ENCODE measurements at places on chromosomes 4 and X.

DNA sequence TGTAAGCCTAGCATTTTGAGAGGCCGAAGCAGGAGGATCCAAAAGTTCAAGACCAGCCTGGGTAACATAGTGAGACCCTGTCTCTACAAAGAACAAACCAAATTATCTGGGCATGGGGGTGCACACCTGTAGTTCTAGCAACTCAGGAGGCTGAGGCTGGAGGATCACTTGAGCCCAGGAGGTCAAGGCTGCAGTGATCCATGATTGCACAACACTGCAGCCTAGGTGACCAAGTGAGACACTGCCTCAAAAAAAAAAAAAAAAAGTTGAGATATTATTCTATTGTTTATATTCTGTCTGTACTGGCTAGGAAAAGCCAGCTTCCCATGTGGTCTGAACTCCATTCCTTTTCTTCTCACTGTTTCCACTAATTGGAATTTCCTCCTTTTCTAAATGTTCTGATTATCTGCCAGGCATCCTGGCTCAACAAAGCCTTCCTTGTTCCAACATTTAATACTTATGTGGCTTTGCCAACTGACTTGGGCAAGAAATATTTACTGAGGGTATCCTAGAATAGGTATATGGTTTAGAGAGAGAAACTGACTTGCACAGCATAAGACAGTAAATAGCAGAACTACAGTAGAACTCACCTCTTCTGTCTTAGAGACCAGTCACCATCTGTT lies 175.2 kb upstream of the ADAMTS3 start:
- no peak for DNase-seq

- no peak for DNase-seq
Observed at GRCh38 chrX:13994536-13995080, 35.1 kb downstream of the GEMIN8 start.

DNA sequence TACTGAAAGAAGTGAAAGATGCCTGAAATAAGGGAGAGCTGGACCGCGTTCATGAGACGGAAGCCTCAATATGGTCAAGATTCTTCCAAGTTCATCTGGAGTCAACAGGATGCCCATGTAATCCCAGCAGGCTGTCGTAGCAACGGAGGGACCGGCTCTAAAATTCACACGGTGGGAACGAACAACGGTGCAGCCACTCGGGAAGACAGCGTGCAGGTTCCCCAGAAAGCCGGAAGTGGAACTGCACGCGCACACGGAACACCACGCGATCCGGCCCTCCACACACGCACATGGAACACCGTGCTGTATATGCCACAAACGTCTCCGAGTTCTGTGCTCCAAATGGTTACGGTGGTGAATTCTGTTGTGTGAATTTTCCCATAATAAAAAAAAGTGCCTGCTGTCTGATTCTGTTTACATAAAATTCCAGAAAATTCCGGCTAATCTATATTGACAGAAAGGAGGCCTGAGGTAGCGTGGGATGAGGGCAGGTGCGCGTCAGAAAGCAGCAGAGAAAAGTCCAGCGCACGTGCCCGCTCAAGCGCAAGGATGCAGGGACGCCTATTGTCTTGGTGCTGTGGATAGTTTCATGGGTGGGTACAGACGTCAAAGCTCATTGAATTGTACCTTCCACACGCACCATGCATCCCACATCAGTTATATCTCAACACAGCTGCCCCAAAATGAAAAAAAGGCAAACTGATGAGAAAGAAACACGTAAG lies 31.2 kb downstream of the PPP2R3B start:
- no peak for DNase-seq

DNA sequence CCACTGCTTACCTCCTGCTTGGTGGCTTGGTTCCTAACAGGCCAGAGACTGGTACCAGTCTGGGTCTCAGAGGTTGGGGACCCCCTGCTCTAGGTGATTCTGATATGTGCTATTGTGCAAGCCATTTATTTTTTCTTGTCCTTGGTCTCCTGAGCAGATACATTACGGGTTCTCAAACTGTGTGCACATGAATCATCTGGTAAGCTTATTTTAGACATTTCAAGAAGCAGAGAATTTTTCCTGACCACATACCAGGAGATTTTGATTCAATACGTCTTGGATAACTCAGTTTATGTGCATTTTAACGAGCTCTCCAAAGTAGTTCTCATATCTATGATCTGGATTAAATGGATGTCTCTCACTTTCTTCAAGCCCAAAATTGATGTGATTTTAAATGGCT lies 77.2 kb downstream of the FHIP1A start:
- DNase-seq: no peak

DNA sequence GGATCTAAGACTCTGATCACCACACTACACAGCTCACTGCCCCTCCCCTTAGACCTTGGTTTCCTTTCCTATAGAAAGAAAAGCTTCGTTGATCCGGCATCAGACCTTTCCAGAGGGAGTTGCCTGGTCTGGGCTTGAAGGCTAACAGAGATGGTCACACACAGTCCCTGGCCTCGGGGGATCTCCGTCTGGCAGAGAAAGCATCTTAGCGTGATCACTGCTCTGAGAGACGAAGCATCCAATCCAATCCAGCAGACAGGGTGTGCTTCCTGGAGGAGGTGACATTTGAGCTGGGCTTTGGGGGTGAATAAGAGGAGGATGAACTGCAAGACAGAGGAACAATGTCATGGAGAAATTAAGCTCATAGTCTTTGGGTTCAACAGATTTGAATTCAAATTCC lies 49.5 kb downstream of the HTRA3 start:
- DNase-seq: no peak

DNA sequence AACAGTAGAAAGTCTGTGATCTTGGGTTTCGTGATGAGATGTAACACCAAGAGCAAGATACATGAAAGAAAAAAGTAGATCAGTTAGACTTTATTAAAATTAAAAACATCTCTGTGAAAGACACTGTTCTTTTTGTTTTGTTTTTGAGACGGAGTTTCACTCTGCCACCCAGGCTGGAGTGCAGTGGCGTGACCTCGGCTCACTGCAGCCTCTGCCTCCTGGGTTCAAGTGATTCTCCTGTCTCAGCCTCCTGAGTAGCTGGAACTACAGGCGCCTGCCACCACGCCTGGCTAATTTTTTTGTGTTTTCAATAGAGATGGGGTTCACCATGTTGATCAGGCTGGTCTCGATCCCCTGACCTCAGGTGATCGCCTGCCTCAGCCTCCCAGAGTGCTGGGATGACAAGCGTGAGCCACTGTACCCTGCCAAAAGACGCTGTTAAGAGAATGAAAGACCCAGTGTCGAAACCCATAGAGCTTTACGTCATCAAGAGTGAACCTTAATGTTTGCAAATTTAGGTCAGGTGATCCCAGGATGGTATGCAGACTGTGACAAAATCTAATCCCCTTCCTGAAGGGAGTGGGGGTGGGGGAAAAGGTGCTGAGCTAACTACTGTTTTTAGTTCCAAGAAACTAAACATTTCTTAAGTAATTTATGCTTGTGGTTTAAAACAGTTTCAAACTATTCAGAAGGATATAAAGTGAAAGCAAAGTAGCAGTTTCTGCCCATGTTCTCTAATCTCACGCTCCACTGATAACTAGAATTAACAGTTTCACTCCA lies 8.0 kb downstream of the OFD1 start:
- peak; percentile 37 for DNase-seq

DNA sequence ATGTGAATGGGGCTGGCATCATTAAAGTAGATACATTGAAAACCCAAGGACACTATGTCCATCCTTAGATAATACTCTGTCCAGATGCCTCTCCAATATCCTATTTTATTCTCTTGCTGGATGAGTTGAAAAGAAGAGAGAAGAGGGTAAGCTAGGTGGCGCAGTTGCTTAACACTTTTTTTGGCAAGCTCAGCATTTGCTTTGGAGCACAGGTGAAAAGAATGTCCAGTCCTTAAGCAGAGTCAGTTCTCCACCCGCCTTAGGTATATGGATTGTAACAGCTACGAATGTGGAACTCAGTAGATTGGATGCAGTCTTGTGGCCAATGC lies 208.4 kb downstream of the NWD2 start:
- peak; percentile 24 for DNase-seq

DNA sequence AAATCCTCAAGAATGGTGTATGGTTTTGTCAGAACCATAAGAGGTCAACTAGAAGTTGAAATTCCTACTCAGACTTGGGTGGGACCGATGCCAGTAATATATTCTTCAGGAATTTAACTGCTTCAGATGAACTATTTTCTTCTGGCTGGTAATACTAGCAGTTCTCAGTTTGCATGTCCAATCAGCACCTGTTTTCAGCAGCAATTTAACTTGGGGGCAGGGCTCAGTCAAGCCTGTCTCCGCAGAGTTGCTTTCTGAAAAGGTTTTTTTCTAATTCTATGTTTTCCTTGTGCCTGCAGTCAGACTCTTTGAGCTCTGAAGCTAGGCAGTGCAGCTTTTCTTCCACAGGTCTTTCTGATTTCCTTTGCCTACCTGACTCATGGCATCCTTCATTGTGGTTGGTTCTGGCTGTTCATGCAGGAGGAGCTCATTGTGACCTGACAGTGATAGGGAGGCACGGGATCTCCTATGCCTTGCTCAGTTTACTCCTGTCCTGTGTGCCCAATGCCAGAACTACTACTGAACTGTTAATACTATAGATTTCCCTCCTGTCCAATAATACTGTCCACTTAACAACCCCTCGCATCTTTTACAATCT lies 17.3 kb upstream of the FMR1 start:
- DNase-seq: no peak

- no peak for DNase-seq
Observed at GRCh38 chrX:21666679-21667078, 8.5 kb upstream of the KLHL34 start.

DNA sequence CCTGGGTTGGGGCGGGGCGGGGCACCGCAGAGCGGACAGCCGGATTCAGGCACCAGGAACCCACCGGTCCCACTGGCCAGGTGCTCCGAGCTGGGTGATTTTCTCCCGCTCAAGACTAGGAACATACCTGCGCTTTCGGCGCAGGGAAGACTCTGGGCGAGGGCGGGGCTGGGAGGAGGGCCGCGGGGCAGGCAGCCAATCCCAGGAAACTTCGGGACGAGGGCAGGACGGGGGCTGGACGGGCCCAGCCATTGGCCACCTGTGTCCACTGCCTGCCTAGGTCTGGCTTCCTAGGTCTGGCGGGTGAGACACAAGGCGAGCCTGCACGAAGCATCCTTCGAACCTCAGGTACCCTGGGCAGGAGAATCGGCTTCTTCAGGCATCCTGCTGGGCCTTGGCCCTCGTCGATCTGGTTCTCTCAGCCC lies 274 bp upstream of the ERVMER34-1 start:
- DNase-seq: no peak

DNA sequence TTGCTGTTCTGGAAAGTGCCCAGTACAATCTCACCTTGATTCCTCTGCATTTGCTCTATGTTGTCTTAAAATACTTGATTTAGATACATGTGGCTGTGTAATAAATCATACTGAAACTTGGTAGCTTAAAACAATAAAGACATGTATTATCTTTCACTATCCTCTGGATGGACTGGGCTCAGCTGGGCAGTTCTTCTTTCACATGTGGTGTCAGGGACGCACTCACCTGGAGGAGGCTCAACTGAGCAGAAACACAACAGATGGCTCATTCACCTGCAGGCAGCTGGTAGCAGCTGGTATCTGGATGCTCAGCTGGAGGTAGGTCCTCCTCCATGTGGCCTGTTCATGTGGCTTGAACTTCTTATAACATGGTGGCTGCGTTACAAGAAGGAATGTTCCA lies 563.8 kb upstream of the FRG1 start:
- DNase-seq: no peak

- DNase-seq: no peak
Observed at GRCh38 chrX:122941806-122942205, 242.3 kb upstream of the GRIA3 start.

DNA sequence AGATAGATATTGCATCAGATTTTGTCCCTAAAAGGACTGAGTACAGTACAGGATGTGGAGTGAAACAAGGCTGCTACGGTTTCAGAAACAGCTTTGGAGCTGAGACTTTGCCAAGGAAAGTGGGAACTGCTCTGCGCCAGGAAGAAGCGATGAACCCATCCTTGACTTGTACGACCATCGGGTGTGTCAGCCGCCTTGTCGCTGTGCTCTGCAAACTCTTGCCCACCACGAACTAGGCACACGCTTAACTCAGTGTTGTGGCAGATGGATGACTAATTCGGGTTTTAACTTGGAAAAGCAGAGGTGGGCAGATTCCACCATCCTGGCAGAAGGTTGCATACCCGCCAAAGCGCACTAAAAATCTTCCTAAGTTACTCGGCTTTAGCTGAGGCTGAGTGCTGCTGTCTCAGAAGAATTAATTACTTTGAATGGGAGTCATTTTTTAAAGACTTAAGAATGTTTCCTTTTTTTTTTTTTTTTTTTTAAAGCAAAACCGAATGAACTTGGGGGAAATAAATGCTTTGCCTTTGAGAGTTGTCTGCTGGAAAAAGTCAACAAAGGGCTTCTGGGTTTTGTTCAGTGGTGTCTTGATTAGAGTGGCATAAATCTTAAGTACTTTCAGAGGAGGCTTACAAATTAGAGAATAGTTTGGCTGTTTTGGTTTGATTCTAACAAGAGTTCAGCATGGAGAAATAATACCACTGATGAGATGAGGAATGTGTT lies 69.5 kb downstream of the SHROOM2 start:
- no peak for DNase-seq

- no peak for DNase-seq
Observed at GRCh38 chr4:152154433-152154832, 381.5 kb downstream of the FBXW7 start.

GRCh38 chrX:63561425-63561824 lies 210.3 kb upstream of the SPIN4 start:
- no peak for DNase-seq

DNA sequence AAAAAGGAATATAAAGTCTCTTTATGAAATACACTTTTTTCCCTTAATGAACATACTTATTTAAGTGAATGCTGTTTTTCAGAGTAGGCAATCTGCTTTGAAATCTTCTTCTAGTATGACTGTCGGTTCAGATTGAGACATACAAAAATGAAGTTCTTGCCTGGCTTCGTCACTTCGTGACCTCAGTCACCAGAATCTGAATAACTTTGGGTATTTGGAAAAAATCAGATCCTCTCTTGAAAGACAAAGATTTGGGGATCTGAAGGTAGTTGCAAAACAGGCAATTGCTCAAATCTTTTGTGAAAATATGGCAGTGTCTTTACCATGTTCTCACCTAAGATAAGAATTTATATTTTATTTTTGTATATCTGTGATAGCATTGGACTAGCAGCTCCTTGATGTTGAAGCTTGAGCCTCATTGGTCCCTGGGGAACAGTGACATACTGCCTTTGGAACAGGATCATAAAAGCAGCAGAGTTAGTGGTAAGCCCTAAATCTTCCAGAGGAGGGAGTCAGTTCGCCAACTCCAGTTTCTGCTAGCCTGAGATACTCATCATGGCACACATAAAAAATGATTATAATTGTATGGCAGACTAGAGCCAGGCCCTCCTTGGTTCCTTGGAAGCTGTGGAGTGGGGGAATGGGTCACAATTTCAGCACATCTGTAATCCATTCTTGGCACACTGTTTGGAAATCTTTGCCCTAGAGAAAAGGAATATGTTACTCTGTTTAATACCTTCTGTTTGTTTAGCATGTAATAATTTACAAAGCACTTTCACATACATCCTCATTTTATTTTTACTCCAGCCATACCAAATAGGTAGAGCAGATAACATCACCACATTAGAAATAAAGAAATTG lies 5.0 kb downstream of the ARFIP1 start:
- DNase-seq: no peak
